T-helper 1 cell treated with Interleukin-12 subunit alpha and Interleukin-12 subunit beta and Interleukin-4 antibody, amounts not matched to agents 30 ng/mL and 1 ng/mL, for 36 hours (primary cell): ENCODE measurements at places on chromosomes 5 and 9. TPM values are rescaled to one million over a fixed set of nuclear protein-coding genes. Genes with fewer than 3 reads are reported as not detected.

The PRRT1B gene
- not detected in 2 replicates for total RNA-seq

The PGM5 gene
- not detected in 2 replicates for total RNA-seq

The AFF4 gene
- total RNA-seq: 45.5 and 46.9 TPM in 2 replicates

The FOXD4 gene
- total RNA-seq: 0.20 TPM in 1 of 2 replicates, not detected in the other

The LCN1 gene
- total RNA-seq: not detected in 2 replicates

The RNF38 gene
- total RNA-seq: 39.4 and 43.3 TPM in 2 replicates
